Neural progenitor cell (in vitro differentiated cells): ENCODE measurements at places on chromosomes 2 and 18.

GRCh38 chr2:223920109-223920508 is 25.0 kb downstream of the WDFY1 start:
- DNase-seq: no peak

DNA sequence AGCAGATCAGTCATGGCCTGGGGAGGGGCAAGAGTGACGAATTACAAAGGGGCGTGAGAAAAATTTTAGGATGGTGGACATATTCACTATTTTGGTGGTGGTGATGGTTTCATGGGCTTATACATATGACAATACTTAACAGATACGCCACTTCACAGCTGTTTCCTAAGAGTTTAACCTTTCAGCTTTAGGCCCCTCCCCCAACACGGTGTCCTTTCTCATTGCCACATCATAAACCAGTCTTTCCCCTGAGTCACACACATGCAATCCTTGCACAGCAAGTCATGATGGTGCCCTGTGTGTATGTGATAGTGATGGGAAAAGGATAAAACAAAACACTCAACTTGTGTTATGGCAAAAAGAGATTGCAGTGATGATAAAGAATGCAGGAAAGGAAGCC is 47.6 kb upstream of the IL1R1 start:
- DNase-seq: no peak

DNA sequence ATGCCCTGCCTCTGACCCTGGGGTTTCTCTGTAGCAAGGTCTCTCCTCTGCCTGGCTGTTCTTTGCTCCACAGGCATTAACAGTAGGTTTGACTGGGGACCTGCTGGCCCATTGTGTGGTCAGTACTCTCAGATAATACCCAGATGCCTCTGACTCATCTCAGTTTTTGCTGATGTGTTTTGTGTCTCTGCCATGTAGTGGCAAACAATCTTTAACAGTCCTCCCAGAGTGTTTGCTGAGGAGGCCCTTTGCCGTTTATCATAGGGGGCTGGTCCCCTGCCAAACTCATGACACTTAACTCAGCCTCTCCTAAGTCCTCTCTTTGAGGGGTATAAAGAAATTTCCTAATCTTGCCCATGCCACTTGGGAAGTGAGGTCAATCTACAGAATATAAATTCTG is 793.7 kb upstream of the FANCL start:
- DNase-seq: no peak

GRCh38 chr18:34965108-34965507 is 76.1 kb upstream of the MAPRE2 start:
- DNase-seq: no peak

GRCh38 chr2:158583923-158584322 is 127.2 kb downstream of the PKP4 start:
- DNase-seq: no peak

DNA sequence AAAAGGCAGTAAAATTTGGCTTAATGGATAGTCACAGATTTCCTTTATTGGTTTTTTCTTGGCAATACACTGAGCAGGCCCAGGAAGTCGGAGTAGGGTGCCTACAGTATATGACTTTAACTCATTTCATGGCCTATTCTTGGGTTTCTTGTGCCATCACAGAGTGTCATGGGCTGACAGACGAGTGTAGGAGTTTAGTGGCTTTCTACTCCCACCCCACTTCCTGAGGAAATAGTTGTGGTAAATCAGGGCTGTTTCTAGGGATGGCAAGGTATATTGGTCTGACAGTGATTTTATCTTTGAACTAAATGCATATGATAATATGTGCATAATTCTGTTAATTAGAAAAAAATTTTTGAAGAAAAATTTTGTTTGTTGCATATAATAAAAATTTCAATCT is 100.1 kb downstream of the PLCL1 start:
- no peak for DNase-seq

DNA sequence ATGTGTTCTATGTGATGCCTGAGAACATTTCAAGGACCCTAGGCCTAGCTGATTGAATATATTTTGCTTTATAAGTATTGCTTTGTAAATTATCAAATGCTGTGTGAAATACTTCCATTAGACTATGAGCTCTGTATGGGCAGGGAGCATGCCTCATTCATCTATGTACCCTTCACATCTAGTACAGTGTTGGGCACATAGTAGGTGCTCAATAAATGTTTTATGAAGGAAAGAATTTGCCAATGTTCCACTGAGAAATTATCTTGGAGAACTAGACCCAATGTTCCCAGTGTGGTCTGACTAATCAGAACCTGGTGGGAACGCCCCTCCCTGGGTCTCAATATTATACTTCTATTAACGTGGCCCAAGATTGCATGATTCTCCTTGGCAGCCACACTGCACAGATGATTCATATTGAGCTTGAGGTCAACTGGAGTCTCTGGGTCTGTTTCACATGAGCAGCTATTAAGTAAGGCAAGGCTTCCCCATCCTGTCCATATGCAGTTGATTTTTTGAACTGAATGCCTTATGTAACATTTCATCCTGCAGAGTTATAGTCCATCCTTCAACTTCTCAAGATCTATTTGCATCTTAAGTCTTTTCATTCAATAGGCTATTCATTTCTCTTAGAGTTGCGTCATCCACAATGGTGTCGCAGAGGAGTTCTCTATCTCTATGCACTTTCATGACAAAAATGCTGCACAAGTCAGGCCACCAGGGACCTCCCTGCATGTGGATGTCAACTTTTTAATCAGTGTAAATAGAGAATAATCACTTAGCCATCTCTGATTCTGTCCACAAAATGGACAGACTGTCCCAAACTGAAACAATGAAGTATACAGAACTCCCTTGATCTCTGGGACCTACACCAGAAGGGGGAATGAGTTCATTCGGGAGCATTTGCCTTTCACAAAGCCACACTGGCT is 257.6 kb downstream of the CYP26B1 start:
- no peak for DNase-seq

- DNase-seq: no peak
Observed at GRCh38 chr18:21741562-21742314, 1.1 kb downstream of the MIB1 start.

GRCh38 chr2:155363349-155363888 is 664.9 kb downstream of the KCNJ3 start:
- no peak for DNase-seq

- DNase-seq: no peak
Observed at GRCh38 chr18:63258749-63259566, 60.6 kb downstream of the BCL2 start.

DNA sequence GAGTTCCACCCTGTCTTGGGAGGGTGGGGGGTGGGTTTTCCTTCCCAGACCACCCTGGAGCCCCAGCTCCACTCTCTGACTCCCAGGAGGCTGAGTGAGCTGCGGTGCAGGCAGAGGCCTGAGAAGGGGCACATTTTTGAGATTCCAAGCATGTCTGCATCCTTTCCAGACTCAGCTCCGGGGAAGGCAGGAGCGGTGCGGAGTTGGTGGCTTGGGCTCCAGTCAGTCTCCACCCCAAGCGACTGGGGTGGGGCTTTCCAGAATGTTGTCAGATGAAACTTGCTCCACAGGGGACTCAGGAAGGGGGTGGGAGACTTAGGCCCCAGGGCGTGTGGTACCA is 44.2 kb upstream of the HS6ST1 start:
- DNase-seq: peak; percentile 90

GRCh38 chr2:71697106-71698004 is 244.0 kb downstream of the DYSF start:
- no peak for DNase-seq
